ENCODE measurements at places on chromosomes 2 and 18.

- DNase-seq, result no peak
These were observed 118.3 kb upstream of the DNAJC10 start for GRCh38 chr2:182597570-182598295.

- DNase-seq, result no peak
These were observed 405.1 kb downstream of the GPD2 start for GRCh38 chr2:156841321-156841720.

DNA sequence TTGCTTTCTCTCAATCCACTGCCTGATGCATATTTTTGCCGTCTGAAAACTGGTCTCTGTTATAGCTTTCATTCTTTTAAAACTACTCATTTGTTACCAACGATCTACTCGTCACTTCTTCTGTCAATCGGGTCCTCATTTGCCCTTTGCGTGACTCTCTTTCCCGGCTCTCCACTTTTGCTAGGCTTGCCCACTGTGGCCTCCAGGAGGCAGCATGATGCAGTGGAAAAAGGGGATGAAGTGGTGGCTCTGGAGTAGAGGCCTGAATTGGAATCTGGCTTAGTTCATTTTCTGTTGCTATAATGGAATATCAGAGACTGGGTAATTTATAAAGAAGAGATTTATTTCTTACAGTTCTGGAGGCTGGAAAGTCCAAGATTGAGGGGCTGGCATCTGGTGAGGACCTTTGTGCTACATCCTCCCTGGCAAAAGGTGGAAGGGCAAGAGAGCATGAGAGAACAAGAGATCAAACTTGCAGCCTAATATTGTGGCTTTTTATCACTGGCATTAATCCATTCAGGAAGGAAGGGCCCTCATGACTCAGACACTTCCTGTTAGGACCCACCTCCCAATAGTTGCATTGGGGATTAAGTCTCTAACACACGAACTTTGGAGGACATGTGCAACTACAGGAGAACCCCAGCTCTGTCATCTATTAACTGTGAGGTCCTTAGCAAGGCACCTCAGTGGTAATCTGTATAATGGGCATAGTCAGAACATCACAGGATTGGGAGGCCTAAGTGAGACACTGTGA, 15.4 kb downstream of the GDF7 start:
- no peak for DNase-seq

- no peak for DNase-seq
These were observed 13.0 kb upstream of the SLC9A2 start for GRCh38 chr2:102606353-102606752.

DNA sequence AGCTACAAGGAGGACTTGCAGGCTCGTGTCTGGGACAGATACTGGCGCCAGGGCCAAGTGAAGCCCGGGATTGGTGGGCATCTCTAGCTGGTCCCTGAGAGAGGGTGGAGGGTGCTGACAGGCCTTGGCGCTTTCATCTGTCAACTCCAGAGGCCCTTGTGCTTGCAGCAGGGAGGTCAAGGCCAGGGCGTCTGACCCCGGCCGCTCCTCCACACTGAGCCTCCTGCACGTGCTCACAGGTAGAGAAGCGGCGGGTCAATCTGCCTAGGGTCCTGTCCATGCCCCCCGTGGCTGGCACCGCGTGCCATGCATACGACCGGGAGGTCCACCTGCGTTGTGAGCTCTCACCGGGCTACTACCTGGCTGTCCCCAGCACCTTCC, 9.5 kb downstream of the CAPN10 start:
- no peak for DNase-seq

DNA sequence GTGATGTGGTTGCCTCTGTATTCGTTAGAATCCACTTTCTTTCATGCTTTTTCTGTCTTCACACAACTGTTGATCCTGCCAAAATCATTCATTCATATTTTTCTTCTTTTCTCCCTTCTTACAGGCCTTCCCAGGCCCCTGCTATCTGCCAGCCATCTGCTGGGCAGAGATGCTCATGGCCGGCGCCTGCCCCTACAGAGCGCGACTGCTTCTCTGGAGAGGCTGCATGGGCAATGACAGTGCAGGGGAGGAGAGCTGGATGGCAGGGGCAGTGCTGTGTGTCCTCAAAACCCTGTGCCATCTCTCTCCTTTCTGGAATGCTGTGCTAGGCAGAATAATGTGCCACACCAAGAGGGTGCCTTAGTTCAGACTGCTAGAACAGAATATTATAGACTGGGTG, 125.2 kb downstream of the INHBB start:
- DNase-seq, result no peak

DNA sequence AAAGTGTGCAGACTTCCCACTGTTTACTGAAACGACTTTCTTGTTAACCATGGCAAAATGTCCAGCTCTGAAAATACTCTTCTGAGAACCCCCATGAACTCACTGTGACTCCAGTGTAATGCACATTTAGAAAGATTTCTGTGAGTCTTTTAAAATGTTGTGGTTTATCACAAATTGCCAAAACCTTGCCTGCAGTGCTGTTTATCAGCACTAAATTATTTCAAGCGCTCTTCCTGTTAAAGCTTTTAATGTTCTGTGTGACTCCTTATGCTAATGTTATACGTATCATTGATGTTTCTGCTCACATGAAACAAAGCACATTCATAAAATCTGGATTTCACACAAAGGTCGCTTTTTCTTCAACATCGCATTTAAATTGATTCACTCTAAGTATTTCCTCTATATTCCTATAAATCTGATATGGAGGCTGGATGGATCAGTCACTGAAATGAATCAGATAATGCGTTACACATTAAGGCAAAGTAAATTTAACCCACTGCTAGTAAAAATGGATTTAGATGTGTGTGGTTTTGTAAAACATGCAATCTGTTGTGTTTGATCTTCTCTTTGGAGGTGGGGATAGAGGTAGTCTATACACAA, 521.2 kb downstream of the NYAP2 start:
- DNase-seq, result no peak

DNA sequence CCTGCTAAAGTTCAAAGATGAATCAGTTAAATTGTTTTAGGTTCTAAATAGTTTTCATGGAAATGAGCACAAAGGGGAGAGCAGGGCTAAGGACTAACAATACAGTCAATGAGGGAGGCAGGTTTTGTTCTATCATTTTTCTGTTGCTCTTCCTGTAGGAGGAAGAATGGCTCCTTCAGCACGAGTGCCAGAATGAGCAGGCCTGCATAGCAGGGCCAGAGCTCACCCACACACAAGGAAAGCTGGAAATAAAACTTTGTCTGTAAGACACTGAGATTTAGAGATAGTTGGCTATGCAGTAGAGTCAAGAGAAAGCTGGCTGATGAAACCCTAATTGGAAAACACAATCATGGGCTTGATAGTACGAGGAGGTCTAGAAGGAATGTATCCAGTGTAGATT, 313.3 kb downstream of the MBD2 start:
- no peak for DNase-seq

DNA sequence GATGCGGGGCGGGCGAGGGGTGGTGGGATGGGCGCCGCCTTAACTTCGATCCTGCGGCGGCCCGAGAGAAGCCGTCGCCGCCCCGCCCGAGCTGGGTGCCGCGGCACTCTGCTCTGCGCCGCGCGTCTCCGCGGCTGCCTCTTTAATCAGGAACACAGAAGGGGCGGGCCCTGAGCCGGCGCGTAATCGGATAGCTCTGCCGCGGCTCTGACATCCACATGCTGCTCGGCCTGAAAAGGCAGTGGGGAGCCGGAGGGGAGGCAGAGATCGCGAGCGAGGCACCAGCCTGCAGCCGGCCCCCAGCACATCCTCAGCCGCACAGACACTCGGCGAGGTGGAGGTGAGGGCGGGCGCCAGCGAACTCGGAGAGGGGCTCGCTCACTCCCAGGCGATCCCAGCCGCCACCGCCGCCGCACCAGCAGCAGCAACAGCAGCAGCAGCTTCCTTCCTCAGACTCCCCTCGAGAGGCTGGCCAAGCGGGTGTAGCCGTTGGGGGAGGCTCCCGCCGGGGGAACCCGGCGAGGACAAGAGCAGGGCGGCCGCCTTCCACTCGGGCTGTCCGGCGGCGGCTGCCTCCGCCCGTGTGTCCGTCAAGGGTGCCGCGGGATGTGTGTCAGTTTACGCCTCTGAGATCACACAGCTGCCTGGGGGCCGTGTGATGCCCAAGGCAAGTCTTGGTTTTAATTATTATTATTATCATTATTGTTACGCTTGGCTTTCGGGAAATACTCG, at the start of gene NRP2:
NRP2 (plus strand) TSS at position 263 of the 732 bp plus-strand sequence. CDS start 790 bp downstream, outside the sequence.
- peak; percentile 90 for DNase-seq

- no peak for DNase-seq
These were observed 5.0 kb upstream of the CRYGB start for GRCh38 chr2:208150956-208151355.

- DNase-seq, result no peak
These were observed 115.6 kb downstream of the PPP1R1C start for GRCh38 chr2:182101263-182101662.

- no peak for DNase-seq
These were observed 36.5 kb downstream of the ST3GAL5 start for GRCh38 chr2:85852152-85852840.

- peak; percentile 91 for DNase-seq
These were observed at the start of gene ORC2 for GRCh38 chr2:200963124-200963917. Gene ORC2 (minus strand): TSS chr2:200963660. CDS start chr2:200958123, 5,537 bp downstream.

- no peak for DNase-seq
These were observed 57.7 kb downstream of the RRM2 start for GRCh38 chr2:10180229-10180628.

- peak; percentile 79 for DNase-seq
These were observed 681 bp upstream of the ROCK2 start for GRCh38 chr2:11344956-11345677.

DNA sequence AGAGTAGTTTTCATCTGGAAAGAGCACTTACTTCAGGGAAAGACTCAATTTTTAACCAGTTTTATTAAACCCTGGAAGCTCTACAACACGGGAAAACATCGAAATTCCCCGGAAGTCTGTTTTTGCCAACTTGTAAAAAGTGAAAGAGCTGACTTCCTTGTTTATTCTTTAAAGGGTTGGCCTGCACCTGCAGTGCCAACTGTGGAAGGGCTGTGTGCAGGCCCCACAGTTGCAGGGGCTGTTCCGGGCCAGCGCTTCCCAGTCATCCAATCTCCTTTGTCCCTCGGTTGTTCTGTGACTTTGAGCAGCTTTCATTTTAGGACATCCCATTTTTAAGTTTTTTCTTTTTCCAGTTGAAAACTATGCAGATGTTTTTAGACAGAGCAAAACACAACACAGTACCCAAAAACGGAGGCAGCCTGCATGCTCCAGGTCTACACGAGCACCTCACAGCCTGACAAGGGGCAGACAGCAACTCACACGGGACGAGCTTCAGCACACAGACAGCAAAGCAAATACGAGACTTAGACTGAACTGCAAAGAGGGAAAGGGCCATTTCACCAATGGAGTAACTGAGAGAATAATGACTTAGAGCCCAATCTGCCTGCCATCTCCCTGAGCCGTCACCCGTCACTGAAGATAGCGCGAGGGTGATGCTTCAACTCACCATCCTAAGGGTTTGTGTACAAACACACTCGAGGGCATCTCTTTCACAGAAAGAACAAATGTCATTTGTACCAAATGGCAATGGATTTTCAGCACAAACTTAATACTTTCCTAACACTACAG, 70.6 kb downstream of the EMILIN2 start:
- no peak for DNase-seq

DNA sequence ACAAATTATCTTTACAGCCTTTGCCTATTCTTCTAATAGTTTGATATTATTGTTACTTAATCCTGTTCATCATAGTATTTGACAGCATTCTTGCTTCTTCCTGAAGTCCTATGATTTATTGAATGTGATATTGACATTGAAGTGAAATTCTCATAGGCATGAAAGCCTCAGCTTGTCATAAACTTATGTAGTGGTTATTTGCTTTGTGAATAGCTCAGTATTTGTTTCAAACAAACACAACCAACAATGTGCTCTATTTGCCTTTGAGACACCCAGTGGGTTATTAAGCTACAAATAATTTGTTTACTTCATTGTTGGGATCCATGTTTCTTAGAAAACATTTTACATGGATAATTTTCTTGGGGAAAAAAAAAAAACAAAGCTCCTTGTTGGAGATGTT, 57.2 kb downstream of the TTC39C start:
- DNase-seq, result peak; percentile 70

GRCh38 chr2:38948387-38948882, 58.8 kb downstream of the ARHGEF33 start:
- no peak for DNase-seq

- no peak for DNase-seq
These were observed 28.0 kb upstream of the PMAIP1 start for GRCh38 chr18:59871711-59872362.

GRCh38 chr2:112077814-112078213, 22.7 kb downstream of the TMEM87B start:
- DNase-seq, result no peak

- DNase-seq, result no peak
These were observed 46.6 kb upstream of the SERTAD2 start for GRCh38 chr2:64700133-64700809.

DNA sequence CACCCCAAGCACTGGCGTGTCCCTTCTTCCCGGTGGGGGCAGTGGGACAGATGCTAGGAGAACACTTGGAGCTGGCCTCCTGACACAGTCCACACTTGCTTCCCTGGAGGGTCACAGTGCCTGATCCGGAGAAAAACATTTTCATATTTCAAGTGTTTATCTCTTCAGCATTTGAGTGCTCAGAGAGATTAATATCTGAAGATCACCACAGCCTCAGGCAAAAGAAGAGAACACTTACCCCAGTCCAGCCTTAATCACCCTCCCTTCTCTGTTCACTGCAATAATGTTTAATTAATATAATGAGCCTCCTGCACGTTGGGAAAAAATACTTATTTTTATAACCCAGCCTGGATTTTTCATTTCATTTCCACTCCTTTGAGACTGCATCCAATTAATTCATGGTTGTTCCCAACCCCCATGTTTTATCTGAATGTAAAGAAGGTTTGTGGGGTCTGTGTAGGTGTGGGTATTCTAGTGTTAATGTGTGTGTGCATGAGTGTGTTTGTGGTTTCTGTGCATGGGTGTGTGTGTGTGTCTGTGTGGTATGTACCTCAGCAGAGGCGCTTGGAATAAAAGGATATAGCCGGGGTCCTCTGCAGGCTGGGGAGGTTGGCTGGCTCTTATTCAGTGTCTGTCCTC, 72.1 kb downstream of the NRP2 start:
- DNase-seq, result no peak

DNA sequence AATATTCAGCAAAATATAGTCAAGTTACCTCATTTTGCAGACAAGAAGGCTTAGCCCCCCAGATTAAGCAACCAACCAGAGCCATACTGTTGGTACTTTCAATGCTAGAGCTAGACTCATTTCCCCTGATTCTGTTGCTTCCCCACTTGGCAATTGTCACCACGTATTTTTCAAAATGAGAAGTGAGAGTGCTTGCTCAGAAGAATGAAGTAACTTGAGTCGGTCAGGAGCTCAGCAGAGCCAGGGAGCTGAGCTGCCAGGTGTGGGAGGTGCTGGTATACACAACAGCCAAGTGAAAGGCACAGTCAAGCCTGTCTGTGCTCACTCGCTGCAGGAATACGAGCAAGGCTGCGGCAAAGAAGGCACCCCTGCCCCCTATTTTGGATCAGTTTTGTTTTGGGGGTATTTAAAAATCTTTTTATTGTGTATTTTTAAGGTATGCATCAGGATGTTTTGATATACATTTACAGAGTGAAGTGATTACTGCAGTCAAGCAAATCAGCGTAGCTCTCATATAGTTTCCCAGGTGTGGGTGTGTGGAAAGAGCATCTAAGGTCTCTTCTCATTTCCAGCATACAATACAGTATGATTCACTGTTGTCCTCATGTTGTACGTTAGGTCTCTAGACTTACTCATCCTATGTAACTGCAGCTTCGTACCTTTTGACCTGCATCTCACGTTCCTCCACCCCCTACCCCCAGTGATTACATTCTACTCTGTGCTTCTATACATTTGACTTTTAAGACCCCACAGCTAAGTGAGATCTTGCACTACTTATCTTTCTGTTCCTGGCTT, 62.4 kb downstream of the MRPS9 start:
- no peak for DNase-seq

- DNase-seq, result no peak
These were observed 33.4 kb downstream of the OSBPL1A start for GRCh38 chr18:24364177-24364576.

- DNase-seq, result no peak
These were observed 29.9 kb upstream of the ALKAL2 start for GRCh38 chr2:317501-318424.

Measured in NCI-H1417 (cell line).